ENCODE measurements at places on chromosomes 16 and 17.

DNA sequence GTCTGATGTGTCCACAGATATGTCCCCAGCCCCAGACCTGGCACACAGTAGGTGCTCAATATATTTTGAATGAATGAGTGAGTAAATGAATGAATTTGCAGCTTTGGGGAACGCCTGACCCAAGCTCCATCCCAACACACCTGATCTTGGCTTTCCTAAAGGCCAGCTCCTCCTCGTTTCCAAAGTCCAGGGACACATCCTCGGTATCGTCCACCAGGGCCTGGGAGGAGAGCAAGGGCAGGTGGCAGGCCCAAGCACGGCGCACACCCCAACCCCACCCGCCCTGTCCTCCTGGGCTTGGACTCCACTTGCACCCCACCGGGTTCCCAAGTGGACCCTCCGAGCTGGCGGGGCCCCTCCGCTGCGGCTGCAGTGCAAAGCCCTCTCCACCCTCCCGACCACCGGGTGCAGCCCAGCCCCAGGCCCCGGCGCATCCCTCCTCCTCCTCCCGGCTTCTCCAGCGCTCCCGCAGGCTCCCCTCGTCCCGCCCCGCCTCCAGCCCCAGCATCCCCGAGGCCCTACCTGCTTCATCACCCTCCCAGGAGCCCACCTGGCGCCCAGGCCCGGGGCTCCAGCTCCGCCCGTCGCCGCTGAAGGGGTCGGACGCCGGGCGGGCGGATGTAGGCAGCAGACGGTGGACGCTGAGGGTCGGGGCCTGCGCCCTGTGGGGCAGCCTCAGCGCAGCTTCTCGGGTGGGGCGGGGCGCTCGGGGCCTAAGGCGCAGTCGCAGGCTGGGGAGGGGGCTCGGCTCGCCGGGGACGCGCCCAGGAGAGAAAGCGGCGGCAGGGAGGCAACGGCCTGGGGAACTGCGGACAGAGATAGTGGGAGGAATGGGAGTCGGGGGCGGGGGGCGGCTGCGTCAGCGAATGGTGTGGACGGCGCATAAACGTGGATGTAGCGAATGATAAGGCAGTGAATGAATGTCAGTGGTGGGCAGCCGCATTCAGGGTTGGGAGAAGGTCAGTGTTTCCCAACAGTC, at the start of gene TVP23A:
Gene TVP23A (minus strand): TSS at position 832 of the 979 bp plus-strand sequence. CDS start 301 bp downstream, at position 531.
- DNase-seq, result no peak

DNA sequence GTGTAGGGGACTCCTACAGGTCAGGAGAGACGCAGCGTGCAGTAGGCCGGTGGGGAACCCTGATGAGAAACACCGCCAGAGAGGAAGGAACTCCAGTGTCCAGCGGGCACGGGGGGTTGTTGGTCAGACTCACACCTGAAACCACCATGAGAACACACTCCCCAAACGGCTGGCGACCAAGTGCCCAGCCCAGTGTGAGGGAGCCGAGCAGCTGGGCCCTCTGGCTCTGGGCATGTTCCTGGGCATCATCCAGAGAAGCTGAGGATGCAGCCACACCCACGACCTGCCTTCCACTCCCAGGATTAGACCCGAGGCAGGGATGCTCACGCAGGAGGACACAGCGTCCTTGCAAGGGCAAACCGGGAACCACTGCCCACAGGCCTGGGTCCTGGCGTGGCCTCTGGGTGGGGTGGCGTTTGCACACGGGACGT, 108.3 kb upstream of the ZNF750 start:
- DNase-seq, result no peak

GRCh38 chr17:60156746-60157145, 7.0 kb downstream of the CA4 start:
- no peak for DNase-seq

DNA sequence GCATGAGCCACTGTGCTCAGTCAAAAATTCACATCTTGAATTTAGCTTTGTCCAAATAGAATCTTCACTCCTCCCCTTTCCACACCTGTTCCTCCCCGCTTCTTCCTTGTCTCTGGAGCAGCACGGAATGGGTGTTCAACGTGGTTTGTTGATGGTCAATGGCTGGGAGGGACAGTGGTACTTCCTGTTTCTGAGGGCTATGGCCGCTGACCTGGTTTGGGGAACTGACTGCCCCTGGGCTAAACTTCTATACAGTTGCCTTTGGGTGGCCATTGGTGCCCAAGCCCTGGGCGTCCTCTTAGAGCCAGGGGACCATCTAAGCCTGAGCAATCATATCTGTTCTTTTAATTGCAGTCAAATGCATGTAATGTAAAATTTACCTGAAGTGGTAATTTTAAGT, 19.1 kb upstream of the WFIKKN2 start:
- no peak for DNase-seq

Data from RCC 7860 (cell line).